NCI-H2029 treated with DMSO at 0.1 percent for 48 hours (cell line): ENCODE measurements at places on chromosomes 16 and 17.

DNA sequence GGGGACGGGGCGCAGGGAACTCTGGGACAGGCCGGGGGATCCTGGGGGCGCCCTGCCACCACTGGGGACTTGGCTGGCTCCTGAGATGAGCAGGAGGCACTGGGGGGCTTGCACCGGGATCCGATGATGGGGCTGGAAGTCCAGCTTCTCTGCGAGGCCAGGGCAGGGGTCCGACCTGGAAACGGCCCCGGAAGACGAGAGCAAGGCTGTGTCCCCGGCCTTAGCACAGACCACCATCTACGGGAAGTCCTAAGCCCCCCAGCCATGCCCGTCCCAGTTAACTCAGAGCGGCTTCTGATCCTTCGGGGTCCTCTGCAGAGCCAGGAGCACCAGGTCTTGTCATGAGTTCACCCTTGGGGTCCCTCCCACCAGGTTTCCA is 573 bp downstream of the CDT1 start:
- DNase-seq, result no peak

DNA sequence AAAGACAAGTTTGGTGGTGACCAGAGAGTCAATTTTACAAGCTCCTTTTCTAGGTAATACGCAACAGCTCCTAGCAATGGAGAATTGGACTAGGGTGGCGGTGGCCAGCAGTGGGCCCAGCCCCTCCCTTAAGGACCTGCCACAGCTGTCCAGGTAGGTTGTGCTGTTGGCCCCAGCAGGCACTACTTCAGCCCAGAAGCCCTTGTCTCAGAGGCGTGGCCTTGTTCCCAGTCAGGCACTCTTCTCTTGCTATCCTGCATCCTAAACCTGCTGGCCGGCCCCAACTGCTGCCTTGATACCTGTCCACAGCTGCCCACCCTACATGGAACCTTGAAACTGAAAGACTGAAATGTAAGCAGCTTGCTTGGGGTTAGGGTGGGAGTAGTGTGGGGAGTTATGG is 989 bp upstream of the GALK1 start:
- no peak for DNase-seq

- DNase-seq, result no peak
Measured at GRCh38 chr17:57898487-57899311, 48.9 kb upstream of the MRPS23 start.

DNA sequence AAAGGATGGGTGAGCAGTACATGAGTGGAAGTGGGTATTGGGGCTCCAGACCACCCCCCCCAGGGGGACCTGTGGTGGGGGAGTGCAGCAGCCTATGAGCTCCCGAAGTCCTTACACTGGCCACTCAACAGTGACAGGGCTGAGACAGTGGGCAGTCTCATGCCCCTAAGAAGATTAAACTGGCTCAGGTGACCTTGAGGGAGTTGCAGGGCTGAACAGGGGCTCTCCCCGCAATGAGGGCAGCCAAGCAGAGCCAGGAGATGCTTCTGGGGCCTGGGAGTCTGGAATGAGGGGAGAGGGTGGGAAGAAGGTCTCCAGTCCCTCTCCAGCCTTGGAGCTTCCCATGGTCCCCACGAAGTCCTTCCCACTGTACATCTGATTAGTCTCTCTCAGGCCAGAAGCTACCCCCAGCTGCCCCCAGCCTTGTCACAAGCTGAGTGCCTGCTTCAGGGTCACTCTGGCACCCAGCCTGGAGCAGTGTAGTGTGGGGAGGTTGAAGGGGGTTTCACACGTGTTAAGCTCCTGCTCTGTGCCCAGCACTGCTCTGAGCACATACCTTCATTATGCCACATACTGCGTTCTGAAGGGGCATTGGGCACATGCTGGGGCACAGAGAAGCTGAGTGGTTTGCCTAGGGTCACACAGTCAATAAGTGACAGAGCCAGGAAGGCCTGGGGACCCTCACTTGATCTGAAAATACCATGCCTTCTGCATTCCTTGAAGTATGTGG is 1.0 kb upstream of the CDH16 start:
- DNase-seq, result no peak

- no peak for DNase-seq
Measured at GRCh38 chr17:62700964-62701705, 73.7 kb downstream of the MRC2 start.

DNA sequence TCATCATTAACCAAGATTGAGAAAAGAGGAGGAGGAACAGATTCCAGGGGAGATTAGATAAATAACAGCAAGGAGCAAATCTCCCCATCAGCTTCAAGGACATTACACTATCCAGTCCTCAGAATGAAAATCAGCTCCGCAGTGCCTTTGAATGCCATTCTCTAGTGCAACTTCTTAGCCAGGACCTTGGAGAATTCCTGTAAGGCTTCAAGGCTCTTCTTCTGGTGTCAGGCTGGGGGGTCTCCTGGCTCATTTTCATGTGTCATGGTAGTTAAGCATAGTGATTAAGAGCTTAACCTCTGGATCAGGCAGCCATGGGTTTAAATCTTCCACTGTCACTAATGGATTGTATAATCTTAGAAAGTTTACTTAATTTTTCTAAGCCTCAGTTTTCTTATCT is 137.3 kb upstream of the CCL2 start:
- DNase-seq, result no peak

GRCh38 chr16:80931801-80932707 is 74.6 kb downstream of the CMC2 start:
- DNase-seq, result no peak

GRCh38 chr17:41251261-41251660 is 1.8 kb downstream of the KRTAP9-4 start:
- no peak for DNase-seq

DNA sequence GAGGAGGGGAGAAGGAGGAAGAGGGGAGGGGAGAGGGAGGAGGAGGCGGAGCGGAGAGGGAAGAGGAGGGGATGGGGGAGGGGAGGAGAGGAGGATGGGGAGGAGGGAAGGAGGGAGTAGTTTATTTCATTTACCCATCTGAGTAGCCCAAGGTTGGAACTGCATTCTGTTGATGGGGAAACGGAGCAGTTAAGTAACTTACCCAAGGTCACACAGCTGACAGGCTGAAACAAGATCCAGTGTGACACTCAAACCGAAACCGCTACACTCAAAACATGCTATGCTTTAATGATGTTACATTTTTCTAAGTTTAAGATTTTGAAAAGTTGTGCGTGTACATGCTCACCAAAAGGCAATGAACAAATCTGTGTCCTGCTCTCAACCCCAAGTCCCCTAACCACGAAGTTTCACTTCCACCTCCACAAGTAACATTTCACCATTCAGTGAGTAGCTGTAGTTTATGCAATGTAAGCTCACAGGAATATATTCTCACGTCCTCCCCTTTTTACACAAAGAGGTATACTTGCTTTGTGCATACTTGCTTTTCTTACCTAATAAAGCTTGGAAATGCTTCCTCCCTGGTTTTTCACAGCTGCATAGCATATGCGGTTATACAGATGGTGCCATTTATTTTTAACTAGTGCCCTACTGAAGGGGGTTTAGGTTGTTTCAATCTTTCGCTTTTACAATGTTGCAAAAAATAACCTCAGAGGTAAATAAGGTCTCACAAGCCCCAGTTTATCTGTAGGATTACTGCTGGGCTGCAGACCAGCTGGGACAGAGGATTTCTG is 275.3 kb downstream of the PARN start:
- DNase-seq, result no peak

- no peak for DNase-seq
Measured at GRCh38 chr17:71085238-71086033, 916.1 kb downstream of the KCNJ2 start.

GRCh38 chr17:27430882-27431491 is 25.3 kb upstream of the KSR1 start:
- no peak for DNase-seq

DNA sequence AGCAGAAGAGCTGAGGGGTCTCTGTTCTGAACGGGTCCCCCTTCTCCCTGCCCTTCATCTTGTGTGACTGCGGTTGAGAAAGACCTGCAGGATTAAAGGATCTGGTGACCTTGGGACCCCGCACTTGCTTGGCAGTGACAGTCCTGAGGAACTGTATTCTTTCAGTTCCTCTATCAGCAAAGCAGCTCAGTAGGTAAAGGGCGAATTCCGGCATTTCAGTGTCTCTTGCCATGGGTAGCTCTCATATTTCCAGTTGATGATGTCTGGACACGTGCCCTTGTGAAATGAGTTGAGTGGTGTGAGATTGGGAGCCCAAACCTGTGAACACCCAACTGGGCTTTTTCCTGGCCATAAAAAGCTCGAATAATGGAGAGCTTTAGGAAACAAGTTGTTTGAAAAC is 135.7 kb downstream of the PRKCA start:
- DNase-seq, result no peak

DNA sequence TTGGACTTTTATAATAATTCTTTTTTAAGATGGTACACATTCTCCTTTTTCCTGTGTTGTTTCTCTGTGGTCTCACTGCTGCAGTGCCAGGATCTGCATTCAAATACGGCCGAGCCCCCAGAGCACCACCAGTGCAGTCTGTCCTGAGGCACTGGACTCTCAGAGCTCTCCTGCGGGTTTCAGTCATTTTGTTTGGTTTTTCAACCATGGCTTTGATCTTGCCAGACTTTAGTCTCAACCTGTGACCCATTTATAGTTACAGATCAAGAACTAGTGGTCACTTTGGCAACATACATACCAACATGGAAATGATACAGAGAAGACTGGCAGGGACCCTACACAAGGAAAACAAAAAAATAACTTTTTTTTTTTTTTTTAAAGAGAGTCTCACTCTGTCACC is 177.4 kb downstream of the LGALS9B start:
- DNase-seq, result no peak

DNA sequence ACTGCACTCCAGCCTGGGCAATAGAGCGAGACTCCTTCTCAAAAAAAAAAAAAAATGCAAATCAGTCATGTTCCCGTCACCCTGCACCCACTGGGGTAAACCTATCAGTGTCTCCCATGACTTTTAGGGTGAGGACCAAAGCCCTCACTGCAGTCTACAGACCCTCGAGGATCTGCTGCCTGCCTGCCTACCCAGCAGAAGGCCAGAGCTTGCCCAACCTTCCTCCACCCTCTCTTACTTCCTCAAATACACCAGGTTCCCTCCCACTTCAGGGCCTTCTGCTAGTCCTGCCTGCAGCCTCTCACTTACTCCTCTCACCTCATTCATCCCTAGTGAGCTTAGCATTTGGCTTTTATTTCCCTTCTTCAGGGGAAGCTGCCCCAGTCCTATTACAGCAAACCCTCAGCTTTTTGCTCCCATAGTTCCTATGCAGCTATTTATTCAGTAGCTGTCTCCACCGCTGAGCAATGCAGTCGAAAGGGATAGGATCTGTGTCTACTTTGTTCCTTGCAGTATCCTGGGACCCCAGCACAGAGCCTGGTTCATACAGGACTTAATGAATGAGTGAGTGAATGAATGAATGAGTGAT is 17.8 kb upstream of the TOB1 start:
- no peak for DNase-seq

DNA sequence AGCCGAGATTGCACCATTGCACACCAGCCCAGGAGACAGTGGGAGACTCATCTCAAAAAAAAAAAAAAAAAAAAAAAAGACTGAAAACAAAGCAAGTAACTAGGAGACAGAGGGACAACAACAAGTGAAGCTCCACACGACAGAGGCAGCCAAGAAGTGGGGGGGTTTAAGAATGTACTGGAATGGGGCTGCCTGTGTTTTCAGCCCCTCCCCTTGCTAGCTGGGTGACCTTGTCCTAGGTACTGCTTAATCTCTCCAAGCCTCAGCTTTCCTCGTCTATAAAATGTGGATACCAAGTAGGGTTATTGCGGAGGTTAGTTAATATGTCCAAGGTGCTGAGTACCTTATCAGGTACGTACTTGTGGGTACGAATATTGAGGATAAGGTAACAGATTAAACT is 163.8 kb upstream of the CACNG5 start:
- no peak for DNase-seq

DNA sequence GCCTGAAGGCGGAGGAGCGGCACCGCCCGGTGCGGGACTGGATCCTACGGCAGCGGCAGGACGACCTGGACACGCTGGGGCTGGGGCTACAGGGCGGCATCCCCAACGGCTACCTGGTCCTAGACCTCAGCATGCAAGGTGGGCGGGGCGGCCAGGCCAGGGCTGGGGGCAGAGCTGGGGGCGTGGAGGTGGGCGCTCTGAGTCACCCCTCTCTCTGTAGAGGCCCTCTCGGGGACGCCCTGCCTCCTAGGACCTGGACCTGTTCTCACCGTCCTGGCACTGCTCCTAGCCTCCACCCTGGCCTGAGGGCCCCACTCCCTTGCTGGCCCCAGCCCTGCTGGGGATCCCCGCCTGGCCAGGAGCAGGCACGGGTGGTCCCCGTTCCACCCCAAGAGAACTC is 7.9 kb downstream of the MSLN start:
- DNase-seq, result no peak

GRCh38 chr17:72554508-72554907 is 433.7 kb downstream of the SOX9 start:
- no peak for DNase-seq

DNA sequence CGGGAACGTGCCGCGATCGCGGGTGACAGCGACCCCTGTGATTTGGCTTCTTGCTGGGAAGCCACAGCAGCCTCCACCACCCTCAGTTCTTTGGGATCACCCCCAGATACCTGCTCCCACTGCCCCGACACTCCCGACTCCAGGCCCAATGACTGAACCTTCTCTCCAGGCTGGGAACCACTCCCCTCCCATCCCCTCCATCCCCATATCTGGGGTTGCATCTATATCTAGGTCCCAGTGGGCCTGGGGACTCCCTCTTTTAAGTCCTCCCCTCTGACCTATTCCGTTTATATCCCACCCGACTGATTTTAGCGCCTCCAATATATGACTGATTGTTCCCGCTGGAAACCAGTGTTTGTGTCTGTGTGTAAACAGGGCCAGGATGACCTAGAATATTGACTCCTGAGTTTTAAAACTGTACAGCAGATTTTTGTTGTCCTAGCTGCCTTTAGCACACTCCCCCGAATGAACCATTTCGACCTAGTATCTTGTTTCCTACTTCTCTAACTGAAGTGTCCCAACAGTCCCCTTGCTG is 667 bp downstream of the PSMD3 start:
- no peak for DNase-seq
